ENCODE measurements at places on chromosomes 4 and X.

DNA sequence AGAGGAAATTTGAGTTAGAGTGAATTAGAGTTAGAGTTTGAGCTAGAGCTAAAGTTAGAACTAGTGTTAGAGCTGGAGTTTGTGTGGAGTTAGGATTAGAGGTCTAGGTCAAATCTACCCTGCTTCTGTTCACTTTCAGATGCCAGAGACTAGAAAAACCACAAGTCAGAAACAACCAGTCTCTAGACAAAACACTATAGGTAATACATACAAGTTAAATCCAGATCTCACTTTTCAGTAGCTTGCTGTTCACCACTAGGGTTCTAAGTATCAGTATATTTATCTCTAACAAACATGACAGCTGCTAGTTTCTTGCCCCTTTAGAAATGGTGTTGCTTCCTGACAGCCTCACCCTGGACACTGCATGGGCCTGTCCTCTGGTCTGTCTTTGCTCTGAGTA lies 300.7 kb downstream of the ARAP2 start:
- no peak for DNase-seq

- DNase-seq, result no peak
Measured at GRCh38 chrX:15973299-15973698, 118.7 kb upstream of the AP1S2 start.

DNA sequence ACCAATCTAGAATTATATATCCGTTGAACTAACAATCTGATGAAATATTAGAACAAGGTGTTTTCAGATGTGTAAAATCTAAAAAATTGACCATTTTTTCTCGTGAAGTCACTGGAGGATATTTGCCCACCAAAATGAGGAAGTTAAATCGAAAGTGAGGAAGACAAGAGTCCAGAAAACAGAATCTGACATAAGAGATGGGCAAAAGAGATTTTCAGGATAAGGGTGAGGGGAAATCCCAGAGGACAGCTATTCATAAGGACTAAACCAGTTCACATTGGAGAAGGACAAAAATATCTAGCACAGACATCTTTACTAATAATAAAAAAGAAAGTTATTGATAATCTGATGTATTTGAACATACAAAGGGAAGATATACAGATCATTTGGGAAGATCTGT lies 18.7 kb upstream of the ALG13 start:
- no peak for DNase-seq

DNA sequence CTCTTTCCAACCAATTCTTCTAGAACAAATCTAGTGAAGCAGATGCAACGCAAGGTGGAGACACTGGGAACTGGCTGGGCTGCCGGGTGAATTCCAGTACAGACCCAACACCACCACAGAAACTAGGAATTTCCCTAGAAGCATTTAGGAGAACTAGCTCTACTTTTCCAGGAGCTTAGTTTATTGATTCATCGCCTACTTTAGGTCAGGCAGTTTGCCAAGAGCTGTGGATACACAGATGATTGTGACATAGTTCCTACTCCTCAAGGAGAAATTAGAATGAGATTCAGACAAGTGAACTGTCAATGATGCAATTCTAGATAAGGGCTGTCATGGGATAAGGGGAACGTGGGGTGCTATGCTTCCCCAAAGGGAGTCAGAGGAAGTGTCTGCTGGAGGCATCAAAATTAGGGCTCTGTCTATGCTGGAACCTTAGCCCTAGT lies 350.0 kb downstream of the CAMK2D start:
- DNase-seq, result no peak

DNA sequence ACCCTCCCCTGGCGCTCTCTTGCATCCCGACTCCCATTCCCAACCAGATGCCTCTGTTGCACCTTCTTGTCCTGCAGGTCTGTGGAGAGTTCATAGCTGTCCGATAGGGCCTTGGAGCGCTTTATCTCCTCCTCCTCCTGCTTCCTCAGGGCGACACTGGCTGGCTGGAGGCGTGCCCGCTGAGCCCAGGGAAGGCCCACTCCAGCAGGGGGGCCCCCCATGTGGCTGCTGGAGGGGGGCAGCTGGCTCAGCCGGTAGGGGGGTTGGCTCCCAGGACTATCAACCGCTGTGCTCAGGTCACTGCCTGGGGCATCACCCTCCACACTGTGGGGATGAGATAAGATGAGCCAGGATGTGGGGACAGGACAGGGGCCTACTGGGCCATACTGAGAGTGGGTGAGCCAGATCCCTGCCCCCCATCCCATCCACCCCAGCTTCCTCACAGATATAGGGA lies 25.6 kb downstream of the IQSEC2 start:
- no peak for DNase-seq

DNA sequence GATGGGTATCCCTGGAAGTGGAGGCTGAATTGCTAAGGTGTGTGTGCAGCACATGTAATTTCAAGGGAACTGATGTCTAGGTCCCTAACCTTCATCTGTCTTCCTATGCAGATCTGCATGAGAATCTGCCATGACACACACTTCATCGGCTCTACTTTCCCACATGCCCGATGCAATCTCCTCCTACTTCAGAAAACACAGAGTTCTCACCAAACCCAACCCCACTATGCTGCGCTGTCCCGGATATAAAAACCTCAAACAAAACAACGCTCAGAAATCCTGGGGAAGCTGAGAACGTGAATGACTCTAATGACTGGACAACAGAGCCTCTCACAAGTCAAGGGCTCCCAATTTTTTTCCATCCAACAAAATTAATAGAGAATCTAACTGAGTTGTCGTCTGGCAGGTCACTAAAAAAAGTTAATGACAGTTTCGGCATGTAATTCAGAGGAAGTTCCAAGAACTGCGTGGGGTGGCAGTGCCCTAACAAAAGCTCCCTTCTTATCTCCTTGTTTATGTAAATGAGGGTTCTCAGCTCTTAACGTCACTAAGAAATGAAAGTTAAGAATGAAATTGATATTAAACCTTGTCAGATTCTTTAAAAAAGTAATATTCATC lies 39.0 kb downstream of the STX18 start:
- DNase-seq, result no peak

GRCh38 chrX:9670136-9670814 lies 95.4 kb downstream of the GPR143 start:
- no peak for DNase-seq

DNA sequence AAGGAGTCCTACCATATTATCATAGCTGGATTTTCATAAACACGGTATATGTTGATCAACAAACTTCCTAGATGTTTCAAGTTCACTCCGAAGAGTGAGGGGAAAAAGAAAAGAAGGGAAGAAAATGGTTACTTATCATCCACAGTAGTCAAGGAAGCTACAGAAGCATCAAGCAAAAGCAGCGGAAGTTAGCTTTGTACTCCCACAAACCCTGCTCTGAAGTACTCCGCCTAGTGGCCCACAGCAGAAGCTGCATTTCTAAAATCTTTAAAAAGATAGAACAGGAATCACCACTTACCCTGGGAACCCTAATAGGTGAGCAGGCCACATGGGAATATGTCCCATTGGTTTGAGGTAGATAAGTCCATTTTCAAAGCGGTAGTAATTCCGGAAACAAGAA lies 28.5 kb upstream of the FRG1 start:
- DNase-seq, result no peak

DNA sequence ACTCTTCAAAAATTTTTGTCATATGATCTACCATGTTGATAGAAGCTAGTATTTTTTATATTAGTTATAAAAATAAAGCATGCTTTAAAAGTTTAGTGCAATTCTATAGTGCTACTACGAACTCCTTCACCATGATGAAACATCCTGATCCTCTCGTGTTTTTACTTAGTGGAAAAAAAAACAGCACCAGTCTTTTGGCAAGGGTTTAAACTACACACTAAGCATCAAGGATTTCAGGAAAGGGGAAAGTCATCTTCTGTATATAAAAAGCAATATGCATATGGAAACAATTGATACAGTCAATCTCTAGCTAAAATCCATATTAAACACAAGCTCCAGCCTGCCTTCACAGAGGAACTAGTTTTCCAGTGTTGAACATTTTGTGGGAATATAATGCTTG lies 18.7 kb downstream of the CHM start:
- no peak for DNase-seq

GRCh38 chr4:1806223-1806564 lies 13.1 kb downstream of the FGFR3 start:
- no peak for DNase-seq

DNA sequence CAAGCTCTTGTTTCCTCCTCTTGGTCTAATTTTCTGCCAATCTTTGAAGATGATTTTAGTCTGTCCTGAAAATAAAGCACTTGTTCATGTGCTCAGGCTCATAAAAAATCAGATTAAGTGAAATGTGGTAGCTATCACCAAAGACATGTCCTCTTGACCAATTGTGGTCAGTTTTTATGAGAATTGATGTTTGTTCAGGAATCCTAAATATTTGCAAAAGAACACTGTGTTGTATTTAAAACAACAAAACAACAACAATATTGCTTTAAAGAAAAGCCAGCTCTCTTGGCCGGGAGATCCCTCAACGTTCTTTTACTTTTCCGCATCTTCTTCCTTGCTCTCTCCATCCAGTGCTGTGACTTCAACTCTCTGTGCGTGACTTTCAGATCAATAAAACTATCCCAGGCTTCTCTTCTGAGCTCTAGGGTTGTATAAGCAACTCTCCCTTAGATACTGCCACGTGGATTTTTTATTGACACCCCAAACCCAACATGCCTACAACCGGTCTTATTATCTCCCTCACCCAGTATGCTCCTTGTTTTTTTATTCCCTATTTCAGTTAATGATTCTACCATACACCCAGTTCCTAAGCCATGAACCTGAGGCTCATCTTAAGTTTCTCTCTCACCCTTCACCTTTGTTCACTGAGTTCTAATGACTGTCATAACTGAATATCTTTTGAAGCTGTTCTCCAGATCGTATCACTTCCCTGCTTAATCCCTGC lies 309.9 kb downstream of the ARHGAP10 start:
- DNase-seq, result no peak

DNA sequence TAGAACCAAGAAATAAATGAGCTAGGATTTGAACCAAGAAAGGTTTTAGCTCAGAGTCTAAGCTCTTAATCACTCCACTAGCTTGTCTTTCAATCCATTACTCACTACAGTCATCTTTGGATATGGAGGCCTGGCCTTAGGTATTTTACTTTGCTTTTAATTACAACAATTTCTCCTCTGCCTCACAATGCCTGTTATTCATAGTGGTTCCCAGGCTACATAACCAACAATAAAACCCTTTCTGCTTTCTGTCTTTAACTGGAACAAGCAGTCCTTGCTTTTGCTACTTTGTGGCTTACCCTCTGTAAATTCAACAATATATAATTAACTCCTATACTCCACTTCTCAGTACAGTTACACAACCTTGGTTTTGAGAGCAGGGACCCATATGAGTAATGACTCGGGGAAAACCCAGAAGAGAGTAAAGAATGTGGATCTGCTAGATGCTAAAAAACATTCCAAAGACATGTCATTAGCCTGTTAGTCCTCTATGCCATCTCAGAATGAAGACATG lies 94.7 kb upstream of the NAP1L5 start:
- DNase-seq, result no peak

GRCh38 chr4:32169841-32170240 lies 1449.7 kb downstream of the PCDH7 start:
- no peak for DNase-seq

DNA sequence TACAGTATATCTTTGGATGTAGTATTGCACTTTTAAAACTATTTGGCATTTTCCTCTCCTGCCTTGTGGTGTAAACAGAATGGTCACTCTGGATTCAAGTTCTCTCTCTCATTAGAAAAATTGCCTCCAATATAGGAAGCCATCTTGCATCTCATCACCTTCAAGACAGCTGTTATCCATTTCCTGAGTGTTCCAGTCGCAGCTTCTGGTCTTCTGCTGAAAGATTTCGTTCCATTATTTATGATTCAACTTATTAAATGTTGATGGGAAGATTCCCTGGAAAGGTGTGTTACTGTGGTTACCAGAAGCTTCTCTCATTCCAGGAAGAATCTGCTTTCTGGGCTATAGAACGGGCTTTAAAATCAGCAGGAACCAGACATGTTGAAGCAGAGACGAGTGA lies 568.3 kb upstream of the SLIT2 start:
- no peak for DNase-seq

DNA sequence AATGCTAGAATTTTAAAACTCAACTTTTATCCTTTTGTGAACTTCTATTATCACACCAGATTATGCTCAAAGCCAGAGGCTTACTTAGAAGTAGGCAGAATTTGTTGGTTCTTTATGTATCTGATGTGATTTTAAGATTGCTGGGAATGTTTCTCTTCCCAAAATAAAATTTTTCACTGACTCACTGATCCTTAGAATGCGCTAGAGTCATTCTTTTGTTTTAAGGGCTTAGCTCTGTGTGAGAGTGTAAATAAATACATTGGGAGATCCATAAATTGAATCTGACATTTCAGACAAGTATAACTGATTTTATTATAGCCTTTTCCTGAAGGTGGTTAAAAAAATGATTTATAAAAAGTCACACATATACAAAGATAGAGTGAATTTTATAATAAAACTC lies 101.3 kb downstream of the LARP1B start:
- DNase-seq, result no peak

GRCh38 chrX:101160001-101160400 lies 59.6 kb upstream of the DRP2 start:
- no peak for DNase-seq

GRCh38 chr4:140944572-140944971 lies 188.4 kb upstream of the TBC1D9 start:
- no peak for DNase-seq

DNA sequence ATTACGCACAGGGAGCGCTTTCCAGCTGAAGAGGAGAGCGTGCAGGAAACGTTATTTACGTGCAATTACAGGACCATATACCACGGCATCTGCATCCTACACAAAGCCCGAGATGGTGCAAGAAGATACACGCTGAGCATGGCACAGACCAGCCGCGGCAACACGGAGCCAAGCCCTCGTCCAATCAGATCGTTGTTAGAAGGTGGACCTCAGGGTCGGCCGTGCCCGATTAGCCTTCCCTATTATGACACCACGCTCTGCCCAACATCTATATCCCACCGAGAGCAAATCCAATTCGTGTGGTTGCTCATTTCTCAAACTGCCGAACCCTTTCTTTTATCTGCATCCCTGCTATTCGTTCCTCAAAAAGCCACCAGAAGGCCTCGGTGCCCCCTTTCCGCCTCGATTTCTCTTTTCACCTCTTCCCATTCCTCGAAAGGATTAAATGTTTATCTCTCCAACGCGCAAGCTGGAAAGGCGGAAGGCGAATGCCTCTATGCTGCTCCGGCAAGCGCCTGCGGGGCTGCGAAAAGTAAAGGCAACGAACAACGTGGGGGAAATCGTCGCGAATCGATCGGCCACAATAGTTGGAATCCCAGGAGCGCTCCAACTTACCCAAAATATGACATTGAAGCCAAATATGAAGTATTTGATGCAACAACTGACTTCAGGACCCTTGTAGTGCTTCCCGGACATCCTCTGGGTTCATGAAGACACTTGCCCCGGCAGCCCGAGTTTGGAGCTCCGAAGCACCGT lies 702 bp downstream of the TSPAN5 start:
- peak; percentile 34 for DNase-seq

GRCh38 chr4:155578219-155578618 lies 88.4 kb upstream of the GUCY1A1 start:
- no peak for DNase-seq

GRCh38 chr4:121824171-121824527 lies 466 bp upstream of the CCNA2 start:
- DNase-seq, result no peak

GRCh38 chr4:64911846-64912245 lies 502.6 kb upstream of the TECRL start:
- no peak for DNase-seq

Measured in cerebellar nuclear complex (tissue), 1 donor.